ENCODE measurements at places on chromosomes 1 and 21. TPM values are rescaled to one million over a fixed set of nuclear protein-coding genes. Genes with fewer than 3 reads are reported as not detected.

DNA sequence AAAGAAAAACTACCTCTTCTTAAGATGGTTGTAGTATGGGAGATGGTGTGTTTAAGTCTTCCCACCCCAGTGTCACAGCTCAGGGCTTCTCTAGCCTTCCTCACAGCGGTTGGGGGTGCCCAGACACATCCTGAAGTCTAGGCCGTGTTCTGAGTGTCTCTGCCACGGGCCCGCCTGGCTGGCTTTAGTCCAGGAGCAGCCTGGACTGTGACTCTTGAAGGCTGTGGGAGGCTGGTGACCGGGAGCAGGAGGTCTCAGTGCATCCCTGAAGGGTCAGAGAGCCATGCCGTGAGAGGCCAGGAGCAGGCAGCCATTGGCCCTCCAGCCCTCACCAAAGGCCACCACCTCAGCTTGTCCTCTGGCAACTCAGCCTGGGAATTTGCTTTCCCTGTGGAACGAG is 4.5 kb downstream of the EPHX1 start:
- H3K27me3 ChIP-seq, result peaks cover 6% of the 10 kb centered on the region
- H3K4me3 ChIP-seq, result no peak overlapping the region
- DNase-seq, result no peak
- H3K4me1 ChIP-seq, result peaks cover 37% of the 10 kb centered on the region
- no peak overlapping the region for H3K27ac ChIP-seq
- no peaks in the 10 kb centered on the region for H3K36me3 ChIP-seq

DNA sequence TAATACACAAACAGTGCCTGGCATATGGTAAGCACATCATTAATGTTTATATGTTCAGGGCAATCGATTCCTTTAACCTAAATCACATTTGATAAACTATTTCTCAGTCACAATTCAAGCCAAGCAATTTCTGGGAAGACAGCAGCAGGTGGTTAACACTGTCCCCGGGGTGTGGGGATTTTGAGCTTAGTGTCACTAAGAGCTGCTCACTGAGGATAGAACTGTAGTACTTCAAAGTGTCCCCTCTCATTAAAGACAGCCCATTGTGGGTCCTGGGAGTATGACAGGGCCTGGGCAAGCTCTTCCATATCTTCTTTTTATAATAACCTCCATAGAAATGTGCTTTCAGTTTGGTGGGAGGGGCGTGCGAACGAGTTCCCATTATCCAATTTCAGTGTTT is 8.4 kb upstream of the GALNT2 start:
- no peak overlapping the region for H3K4me3 ChIP-seq
- no peaks in the 10 kb centered on the region for H3K4me1 ChIP-seq
- H3K36me3 ChIP-seq, result no peaks in the 10 kb centered on the region
- peaks cover 3% of the 10 kb centered on the region for H3K27me3 ChIP-seq
- H3K27ac ChIP-seq, result no peak overlapping the region
- DNase-seq, result no peak

DNA sequence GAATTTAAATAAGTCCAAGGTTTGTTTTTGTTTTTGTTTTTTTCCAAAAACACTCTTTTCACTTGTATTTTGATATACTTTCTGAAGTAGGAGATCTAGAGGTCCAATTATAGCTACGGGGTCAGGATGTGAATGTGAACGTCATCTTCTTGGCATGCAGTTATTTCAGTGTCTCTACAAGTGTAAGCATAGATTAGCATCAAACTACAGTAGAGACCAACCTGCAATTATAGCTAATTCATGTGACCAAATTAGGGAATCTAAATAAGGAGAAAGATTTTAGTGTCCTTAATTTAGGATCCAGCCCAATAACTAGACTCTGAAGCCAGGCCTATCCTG is 107.3 kb upstream of the PALMD start:
- H3K27me3 ChIP-seq, result no peaks in the 10 kb centered on the region
- H3K27ac ChIP-seq, result no peak overlapping the region
- H3K4me3 ChIP-seq, result no peak overlapping the region

- no peaks in the 10 kb centered on the region for H3K36me3 ChIP-seq
- peaks cover 3% of the 10 kb centered on the region for H3K27me3 ChIP-seq
- H3K4me1 ChIP-seq, result peaks cover 20% of the 10 kb centered on the region
- no peak overlapping the region for H3K27ac ChIP-seq
- no peak for DNase-seq
Measured at GRCh38 chr1:212430955-212431394, 1.7 kb upstream of the NENF start.

The H6PD gene
- total RNA-seq, result 18.6 TPM

GRCh38 chr1:117563492-117563875 is 42.4 kb upstream of the TENT5C start:
- H3K4me1 ChIP-seq, result no peaks in the 10 kb centered on the region
- H3K4me3 ChIP-seq, result no peak overlapping the region
- peaks cover 4% of the 10 kb centered on the region for H3K27me3 ChIP-seq
- no peak overlapping the region for H3K27ac ChIP-seq
- no peaks in the 10 kb centered on the region for H3K36me3 ChIP-seq

- DNase-seq, result peak; percentile 85
- H3K27ac ChIP-seq, result peak overlapping the region; percentile 27
- peaks cover 15% of the 10 kb centered on the region for H3K36me3 ChIP-seq
Measured at GRCh38 chr1:26275580-26276431, 4.1 kb upstream of the SH3BGRL3 start.

DNA sequence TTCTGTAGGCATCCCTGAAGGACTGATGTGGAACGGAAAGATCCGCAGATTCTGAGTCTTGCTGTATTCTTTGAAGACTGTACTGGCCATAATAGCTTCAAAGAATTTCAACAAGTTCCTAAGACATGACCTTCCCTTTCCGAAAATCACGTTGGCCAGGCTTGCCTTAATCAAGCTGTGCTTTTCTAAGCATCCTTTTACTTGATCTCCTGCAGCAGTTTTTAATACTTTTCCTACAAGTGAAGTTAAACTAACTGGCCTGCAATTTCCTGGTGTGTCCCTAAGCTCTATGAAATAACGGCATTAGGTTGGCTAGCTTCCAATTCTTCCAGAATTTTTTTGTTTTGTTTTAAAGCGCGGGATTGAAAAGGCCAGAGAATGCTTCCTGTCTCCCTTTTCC is 40.3 kb downstream of the SPAG17 start:
- no peaks in the 10 kb centered on the region for H3K4me1 ChIP-seq
- H3K4me3 ChIP-seq, result no peak overlapping the region
- no peak overlapping the region for H3K27ac ChIP-seq
- H3K27me3 ChIP-seq, result no peaks in the 10 kb centered on the region
- H3K36me3 ChIP-seq, result no peaks in the 10 kb centered on the region
- DNase-seq, result no peak

GRCh38 chr1:9843576-9843945 is 19.8 kb upstream of the CLSTN1 start:
- no peak overlapping the region for H3K4me3 ChIP-seq
- no peak for DNase-seq

DNA sequence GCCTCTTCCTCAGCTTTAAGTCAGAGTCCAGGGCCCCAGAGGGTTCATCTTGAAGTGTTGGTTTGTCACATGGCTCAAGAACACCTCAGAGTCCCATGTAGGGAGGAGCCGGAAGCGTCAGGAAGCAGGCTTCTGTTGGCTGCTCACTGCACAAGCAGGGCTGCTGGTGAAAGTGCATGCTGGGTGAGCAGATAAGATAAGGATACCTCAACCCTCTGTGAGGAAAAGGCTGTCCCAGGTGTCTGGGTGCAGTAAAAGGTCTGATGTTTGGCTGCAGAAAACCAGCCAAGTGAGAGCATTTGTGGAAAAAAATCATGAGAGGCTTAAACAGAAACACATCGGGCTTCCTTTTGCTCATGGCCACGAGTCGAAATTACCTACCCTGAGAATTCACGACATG is 6.2 kb upstream of the TEX35 start:
- H3K4me3 ChIP-seq, result no peak overlapping the region
- H3K27ac ChIP-seq, result no peak overlapping the region
- no peaks in the 10 kb centered on the region for H3K36me3 ChIP-seq

DNA sequence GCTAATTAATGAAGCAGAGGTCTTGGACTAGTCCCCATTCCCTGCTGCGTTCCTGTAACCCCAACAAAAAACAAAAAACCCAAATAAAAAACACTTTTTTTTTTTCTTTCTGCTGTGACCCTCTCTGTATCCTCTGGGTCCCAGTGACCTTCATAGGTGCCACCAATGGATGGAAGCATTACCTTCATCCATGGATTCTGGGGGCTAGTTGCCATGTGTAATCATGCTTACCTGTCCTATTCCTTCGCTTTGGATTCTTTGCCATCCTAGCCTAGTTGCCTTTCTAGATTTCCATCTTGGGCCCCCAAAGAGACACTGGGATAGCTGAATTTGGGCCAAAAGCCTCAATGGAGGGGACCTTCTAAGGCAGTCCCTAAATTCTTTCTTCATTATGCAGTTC is 1208.7 kb downstream of the BRINP3 start:
- H3K4me1 ChIP-seq, result no peaks in the 10 kb centered on the region
- H3K36me3 ChIP-seq, result no peaks in the 10 kb centered on the region
- H3K27me3 ChIP-seq, result no peaks in the 10 kb centered on the region

- H3K36me3 ChIP-seq, result no peaks in the 10 kb centered on the region
- DNase-seq, result no peak
- no peaks in the 10 kb centered on the region for H3K4me1 ChIP-seq
- H3K27me3 ChIP-seq, result no peaks in the 10 kb centered on the region
- H3K27ac ChIP-seq, result no peak overlapping the region
- H3K4me3 ChIP-seq, result no peak overlapping the region
Measured at GRCh38 chr1:73701826-73702225, 496.1 kb downstream of the LRRIQ3 start.

DNA sequence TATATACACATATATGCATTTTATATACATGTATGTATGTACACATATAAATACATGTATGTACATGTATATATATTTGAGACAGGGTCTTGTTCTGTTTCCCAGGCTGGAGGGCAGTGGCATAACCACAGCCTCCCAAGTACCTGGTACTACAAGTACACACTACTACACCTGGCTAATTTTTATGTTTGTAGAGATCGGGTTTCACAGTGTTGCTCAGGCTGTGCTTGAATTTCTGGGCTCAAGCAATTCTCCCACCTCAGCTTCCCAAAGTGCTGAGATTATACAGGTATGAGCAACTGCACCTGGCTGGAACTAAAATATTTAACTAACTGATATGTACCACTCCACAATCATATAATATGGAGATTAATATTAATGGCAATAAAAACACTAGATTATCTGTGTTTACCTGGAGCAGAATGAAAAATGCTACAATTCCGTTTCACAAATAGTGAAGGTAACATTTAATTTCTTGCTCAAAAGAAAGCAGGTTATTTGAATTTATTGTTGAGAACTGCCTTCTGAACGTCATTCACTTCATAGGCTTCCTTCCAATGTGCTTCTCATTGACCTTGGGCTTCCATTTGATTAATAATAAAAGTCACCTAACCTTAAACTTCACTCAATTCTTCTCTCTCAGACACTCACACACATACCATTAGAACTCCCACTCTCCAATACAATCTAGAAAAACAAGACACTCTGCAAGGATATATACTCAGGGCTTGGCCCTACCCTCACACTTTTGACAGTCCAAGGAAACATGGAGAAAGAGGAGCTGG is 57.0 kb downstream of the PTGER3 start:
- peaks cover 1% of the 10 kb centered on the region for H3K27me3 ChIP-seq
- no peak for DNase-seq
- no peak overlapping the region for H3K27ac ChIP-seq
- no peaks in the 10 kb centered on the region for H3K4me1 ChIP-seq

DNA sequence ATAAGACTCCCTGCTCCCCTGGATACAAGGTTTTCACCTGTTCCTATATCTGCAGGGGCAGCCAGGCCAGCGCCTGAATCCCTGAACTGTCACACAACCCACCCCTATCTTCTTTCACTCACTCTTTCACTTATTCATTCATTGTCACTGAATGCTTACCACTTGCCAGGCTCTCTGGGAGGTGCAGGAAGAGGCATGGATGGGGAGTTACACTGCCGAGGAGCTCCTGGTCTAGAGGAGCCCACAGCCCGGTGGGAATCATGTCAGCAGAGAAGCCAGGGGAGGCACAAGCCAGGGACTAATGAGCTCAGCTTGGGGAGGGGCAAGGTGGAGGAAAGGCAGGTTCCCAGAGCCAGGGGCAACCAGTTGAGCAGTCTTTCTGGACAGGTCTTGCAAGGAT is 155.8 kb downstream of the TRABD2B start:
- no peak for DNase-seq
- peaks cover 23% of the 10 kb centered on the region for H3K27me3 ChIP-seq
- no peak overlapping the region for H3K4me3 ChIP-seq
- H3K27ac ChIP-seq, result no peak overlapping the region
- peaks cover 6% of the 10 kb centered on the region for H3K4me1 ChIP-seq

The NUDT4B gene
- not detected for total RNA-seq

DNA sequence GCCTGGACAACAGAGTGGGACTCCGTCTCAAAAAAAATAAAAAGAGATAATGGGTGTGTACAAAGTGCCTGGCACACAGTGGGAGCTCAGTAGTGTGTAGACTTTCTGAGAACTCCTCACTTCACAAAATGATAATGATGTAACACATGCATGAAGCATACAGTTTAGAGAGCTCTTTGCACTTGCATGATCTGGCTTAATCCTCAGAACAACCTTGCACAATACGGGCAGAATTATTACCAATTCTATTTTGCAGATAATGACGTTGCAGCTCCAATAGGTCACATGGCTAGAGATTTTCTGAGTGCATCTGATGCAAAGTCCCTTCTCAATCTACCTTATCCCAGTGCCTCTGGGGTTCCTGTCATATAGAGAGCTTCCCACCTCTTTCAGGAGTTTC is 71.4 kb downstream of the CD247 start:
- DNase-seq, result no peak
- peaks cover 9% of the 10 kb centered on the region for H3K27me3 ChIP-seq
- no peak overlapping the region for H3K27ac ChIP-seq

DNA sequence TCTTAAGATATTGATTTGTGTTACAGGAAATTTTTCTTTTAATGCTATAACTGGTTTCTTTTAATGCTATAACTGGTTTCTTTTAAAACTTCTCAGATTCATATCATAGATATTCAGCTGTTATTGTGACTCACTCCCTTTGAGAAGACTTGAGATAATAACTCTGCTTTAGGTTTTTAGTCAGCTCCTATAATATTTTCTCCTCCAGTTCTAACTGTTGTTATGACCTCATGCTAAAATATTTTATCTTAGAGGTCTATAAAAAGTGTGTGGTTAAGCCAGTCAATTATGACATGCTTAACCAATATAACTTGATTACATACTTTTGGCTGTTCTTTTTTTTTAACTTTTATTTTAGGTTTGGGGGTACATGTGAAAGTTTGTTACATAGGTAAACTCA is 280.2 kb downstream of the PTGER3 start:
- H3K4me1 ChIP-seq, result no peaks in the 10 kb centered on the region
- H3K27ac ChIP-seq, result no peak overlapping the region
- no peak for DNase-seq

GRCh38 chr1:58457023-58457635 is 89.4 kb downstream of the OMA1 start:
- no peaks in the 10 kb centered on the region for H3K27me3 ChIP-seq
- H3K27ac ChIP-seq, result no peak overlapping the region
- no peaks in the 10 kb centered on the region for H3K36me3 ChIP-seq
- no peak overlapping the region for H3K4me3 ChIP-seq

The ANKRD34A gene
- total RNA-seq, result 0.56 TPM

- no peak overlapping the region for H3K4me3 ChIP-seq
- H3K36me3 ChIP-seq, result peaks cover 5% of the 10 kb centered on the region
- peaks cover 5% of the 10 kb centered on the region for H3K4me1 ChIP-seq
- no peaks in the 10 kb centered on the region for H3K27me3 ChIP-seq
Measured at GRCh38 chr1:59487335-59488031, 190.6 kb downstream of the FGGY start.

All from endothelial cell (in vitro differentiated cells).